ENCODE measurements at places on chromosomes 3 and 15. TPM values are rescaled to one million over a fixed set of nuclear protein-coding genes. Genes with fewer than 3 reads are reported as not detected.

DNA sequence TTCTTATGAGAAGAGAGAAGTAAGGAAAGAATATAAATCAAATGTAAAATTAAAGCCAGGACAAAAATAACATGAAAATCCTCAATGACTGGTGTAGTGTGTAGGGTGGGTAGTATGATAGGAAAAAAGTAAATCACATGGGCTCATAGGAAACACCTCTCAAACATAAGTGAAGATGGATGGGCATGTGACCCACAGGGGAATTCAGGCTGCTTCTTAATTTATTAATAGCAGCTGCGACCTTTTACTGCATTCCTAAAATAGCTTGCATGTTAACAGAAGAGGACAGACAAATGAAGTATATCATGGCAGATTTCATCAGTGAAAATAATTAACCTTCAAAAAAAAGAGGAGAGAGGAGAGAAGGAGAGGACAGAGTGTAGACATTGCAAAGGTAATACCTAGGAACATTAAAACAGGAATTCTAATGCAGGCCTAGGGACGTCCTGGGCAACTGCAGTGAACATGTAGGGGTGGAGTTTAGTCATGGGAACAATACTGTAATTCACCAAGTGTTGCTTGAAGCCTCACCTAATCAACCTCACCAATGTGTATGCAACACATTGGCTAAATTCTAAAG is 132.9 kb downstream of the KCNMB2 start:
- no peak for DNase-seq

- no peak for DNase-seq
These were observed 35.9 kb downstream of the CEMIP start for GRCh38 chr15:80815106-80815505.

GRCh38 chr3:112808136-112808535 is 38.5 kb downstream of the CD200R1L start:
- DNase-seq = no peak

DNA sequence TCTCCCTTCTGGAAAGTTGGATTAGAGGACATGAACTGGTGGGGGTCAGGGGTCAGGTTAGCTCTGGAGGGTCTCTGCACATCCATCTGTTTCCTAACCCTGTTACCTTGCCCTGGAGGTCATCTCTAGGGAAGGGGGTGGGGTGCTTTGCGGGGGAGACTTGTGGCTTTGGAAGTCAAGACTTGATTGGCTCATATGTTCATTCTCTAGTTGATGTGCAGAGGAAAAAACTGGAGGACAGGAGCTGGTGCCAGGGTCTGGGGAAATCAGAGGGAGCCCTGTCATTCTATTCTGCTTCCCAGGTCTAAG is 42.9 kb upstream of the ROPN1 start:
- DNase-seq = no peak

- DNase-seq = no peak
These were observed 6.8 kb upstream of the SNX22 start for GRCh38 chr15:64144565-64145281.

- no peak for DNase-seq
These were observed 93.6 kb upstream of the AGBL1 start for GRCh38 chr15:85986116-85986515.

The GXYLT2 gene
- total RNA-seq = 14.1 TPM

Data from fibroblast of lung (primary cell).